ENCODE measurements at places on chromosomes 6 and 20.
A peak's percentile ranks its signal among the peaks of the same experiment; 100 is the strongest.

- peak; percentile 93 for DNase-seq
Measured at GRCh38 chr6:31546339-31546957, at the start of gene ATP6V1G2. Gene ATP6V1G2, minus strand, starts transcription at chr6:31546608. Its CDS starts 49 bp downstream, at chr6:31546559.

DNA sequence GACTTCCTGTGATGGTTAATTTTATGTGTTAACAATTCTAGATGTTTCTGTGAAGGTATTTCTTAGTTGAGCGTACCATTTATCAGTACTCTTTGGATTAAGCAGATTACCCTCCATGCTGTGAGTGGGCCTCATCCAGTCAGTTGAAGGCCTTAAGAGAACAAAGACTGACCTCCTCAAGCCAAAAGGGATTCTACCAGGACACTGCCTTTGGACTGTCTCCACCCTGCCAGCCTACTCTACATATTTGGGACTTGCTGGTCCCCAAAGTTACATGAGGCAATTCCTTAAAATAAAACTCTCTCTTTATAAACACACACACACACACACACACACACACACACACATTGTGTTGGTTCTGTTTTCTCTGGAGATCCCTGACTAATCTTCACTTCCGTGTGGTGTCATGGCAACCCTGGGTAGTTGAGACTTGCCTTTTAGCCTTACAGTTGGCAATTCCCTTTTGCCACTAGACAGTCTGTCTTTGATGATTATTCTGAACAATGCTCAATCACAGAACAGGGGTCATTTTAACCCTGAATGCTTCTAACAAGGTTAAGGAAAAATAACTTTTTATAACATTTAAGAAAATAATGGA is 32.2 kb downstream of the MRAP2 start:
- no peak for DNase-seq

DNA sequence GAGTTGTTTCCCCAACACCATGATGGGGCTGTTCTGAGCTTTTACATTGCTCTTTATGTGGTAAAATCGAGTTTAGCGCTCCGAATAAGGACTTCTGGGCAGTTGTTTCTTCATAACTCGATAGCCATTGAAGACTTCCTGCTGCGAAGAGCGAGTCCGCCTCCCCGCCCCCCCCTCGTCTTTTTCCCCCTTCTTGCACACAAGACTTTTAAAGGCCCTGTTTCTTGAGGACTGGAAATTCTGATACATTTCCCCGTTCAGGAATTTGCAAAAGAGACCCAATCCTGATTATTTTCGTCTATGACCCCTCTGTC is 1.5 kb upstream of the CITED2 start:
- DNase-seq: no peak

DNA sequence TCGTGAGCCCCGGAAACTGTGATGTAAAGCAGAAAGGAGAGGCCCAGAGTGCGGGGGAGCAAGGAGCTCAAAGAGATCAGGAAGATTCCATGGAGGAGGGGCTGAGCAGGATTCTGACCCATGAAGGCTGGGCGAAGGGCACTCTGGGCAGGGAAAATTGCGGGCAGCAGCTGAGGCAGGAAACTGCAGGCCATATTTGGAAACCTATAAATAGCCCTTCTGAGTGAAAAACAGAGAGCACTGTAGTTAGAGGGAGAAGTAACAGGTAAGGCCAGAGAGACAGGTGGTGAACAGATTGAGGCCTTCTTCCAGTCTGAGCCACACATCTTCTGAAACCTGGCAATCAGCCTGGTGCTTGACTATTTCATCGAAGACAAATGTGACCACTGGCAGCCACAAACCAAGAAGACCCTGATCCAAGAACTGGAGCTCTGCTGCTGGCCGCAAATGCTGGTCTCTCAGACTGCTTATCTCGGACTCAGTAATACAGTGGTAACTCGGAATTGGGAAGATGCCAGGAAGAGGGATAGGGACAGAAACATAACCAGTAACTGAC is 14.1 kb upstream of the BEND3 start:
- DNase-seq: no peak

DNA sequence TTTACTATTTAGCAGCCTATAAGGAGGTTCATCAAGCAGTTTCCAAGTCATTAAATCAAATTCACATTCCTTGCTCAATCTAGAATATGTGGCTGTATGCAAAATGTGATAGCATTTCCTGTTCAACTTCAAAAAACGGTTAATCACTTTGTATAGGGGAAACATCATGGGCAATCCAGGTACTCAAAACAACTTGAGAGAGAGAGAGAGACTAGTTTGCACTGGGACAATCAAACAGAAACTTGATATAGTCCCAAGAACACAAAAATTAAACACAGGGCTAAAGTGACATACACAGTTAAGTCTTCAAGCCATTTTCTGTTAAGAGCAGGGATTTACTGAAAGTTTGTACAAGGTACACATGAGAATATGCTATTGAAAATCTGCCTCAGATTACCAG is 7.4 kb downstream of the CPNE1 start:
- no peak for DNase-seq

GRCh38 chr6:31270788-31271640 is 878 bp downstream of the HLA-C start:
- peak; percentile 58 for DNase-seq

- DNase-seq: no peak
Measured at GRCh38 chr6:130900913-130901312, 73.7 kb downstream of the SMLR1 start.

DNA sequence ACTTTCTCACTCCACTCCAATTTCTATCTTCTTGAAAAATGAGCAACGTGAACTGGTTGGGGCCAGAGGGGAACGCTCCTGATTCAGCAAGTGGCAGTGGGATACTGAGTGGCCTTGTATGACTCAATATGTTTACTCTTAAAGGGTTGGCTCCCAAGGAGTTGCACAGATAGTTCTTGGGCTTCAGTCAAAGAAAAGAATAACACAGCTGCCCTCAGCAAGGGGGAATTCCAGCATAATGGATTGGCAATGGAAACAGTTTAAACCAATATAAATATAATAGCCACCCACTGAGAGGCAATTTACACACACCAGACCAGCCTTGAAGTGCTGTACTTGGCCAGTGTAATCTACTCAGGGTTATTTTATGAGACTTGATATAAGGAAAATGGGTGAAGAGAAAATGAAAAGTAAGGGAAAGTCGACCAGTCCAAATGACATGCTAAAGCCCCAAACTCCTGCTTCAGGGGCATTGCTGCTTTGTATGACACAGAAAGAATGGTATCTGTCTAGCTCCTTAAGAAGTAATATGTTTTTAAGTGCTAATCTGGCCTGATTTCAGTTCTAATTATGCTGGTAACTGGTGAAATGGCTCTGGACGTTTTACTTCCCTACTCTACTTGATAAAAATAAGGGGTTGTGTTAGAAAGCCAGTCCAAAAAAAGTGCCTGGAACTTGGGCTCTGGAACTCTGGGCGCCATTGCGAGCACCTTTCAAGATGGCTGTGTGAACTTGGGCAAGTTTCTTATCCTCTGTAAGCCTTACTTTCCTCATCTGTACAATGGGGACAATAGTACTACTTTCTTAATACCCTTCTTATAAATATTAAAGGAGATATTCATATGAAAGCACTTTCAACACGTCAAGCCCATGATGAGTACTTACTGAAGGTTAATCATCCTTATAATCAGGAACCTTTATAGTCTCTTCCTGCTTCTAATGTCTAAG is 712.9 kb upstream of the MAP3K7 start:
- DNase-seq: no peak

- DNase-seq: no peak
Measured at GRCh38 chr20:54432966-54433365, 42.4 kb upstream of the DOK5 start.

DNA sequence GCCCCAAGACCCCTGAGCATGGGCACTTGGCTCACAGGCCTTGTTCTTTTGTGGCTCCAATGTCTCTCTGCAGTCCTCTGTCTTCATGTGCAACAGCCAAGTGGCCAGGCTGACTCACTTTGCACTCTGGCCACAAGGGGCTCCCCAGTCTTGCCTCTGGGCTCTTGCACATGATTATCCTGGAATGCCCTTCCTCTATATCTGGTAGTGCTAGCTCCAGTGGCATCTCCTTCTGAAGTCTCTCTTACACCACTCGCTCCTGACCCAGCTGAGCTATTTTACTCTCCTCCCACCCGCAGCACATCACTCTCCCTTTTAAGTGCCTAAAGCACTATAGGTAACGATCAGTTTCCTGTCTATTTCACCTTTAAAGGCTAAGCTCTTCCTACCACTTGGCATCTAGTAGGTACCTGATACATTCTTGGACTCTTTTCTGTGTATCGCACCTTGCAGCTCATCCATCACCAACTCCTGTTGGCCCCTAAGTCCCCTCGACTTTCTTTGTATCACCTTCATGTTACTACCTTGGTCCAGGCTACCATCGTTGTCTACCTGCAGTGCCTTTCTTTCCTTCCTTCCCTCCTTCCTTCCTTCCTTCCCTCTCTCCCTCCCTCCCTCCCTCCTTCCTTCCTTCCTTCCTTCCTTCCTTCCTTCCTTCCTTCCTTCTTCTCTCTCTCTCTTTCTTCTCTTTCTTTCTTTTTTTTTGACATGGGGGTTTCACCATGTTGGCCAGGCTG is 211.9 kb upstream of the RNF24 start:
- DNase-seq: no peak

GRCh38 chr6:45757443-45758130 is 258.1 kb downstream of the CLIC5 start:
- no peak for DNase-seq

- DNase-seq: no peak
Measured at GRCh38 chr6:37793067-37793466, 26.5 kb upstream of the ZFAND3 start.

- peak; percentile 59 for DNase-seq
Measured at GRCh38 chr20:33933469-33933909, 60.2 kb upstream of the RALY start.

GRCh38 chr6:13586603-13587542 is 12.5 kb downstream of the SIRT5 start:
- no peak for DNase-seq

DNA sequence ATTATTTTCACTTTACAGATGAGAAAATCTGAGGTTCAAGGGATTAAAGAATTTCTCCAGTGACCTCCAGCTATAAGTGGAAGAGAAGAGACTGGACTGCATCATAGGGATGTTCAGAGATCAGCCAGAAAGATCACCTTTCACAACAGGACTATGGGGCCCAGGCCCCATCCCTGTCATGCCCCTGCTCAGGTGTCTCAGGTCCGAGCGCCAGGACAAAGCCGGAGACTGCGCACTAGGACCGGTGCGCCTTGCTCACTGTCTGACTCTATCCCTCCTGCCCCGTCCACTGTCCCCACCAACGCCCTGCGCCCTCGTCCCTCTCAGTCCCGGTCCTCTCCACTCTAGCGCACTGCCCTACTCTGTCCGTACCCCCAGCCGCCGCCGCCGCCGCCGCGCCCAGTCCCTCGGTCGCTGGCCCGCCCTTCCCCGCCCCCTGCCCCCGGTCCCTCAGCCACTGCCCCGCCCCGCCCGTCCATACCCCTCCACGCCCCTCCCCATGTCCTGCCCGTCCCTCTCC is 521 bp upstream of the RAD21L1 start:
- DNase-seq: no peak

- no peak for DNase-seq
Measured at GRCh38 chr6:111870742-111871064, 2.5 kb downstream of the FYN start.

GRCh38 chr6:157682856-157683481 is 140.1 kb upstream of the SNX9 start:
- no peak for DNase-seq

DNA sequence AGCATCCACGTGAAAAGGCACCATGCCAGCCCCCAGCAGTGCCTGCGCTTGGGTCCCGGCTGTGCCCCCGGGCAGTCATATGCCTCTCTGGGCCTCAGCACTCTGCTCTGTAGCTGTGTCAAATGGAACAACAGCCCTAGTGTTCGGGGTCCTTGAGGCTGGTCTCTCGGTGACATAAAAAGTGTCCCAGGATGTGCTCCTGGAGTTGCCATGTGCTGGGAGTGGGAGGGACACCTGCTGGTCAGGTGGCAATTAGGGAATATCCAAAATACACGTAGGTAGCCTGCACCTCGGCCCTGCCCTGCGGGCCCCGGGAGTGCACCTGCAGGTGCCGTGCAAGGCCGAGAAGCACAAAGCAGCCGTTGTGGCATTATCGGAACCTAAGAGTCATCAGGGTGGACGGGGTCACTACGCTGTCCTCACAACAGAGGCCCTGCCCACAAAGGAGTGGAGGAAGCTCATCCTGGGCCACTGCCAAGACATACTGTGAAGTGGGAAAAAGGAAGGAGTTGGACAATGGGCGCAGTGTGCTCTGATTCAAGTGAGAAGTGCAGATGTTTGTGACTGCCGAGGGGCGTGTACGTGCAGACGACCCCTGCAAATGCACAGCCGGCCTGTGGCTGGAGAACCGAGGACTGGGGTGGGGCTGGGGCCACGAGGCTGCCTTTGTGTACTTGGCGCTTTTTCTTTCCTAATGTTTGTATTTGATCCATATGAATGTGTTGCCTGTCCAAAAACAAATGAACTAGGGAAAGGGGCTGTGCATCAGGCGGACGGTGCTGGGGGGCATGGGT is 24.6 kb downstream of the SLCO4A1 start:
- DNase-seq: no peak

GRCh38 chr20:2888224-2888955 is 15.1 kb downstream of the PTPRA start:
- no peak for DNase-seq

GRCh38 chr20:60964911-60965310 is 287.1 kb upstream of the CDH4 start:
- no peak for DNase-seq

- no peak for DNase-seq
Measured at GRCh38 chr6:156045401-156046267, 590.0 kb upstream of the NOX3 start.

DNA sequence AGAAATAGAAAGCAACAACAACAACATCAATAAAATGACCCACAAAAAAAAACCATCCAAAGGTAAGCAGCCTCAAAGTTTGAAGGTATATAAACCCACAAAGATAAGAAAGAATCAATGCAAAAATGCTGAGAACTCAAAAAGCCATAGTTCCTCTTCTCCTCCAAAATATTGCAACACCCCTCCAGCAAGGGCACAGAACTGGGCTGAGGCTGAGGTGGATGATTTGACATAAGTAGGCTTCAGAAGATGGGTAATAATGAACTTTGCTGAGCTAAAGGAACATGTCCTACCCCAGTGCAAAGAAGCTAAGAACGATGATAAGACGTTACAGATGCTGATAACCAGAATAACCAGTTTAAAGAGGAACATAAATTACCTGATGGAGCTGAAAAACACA is 188.8 kb upstream of the BTBD3 start:
- no peak for DNase-seq

DNA sequence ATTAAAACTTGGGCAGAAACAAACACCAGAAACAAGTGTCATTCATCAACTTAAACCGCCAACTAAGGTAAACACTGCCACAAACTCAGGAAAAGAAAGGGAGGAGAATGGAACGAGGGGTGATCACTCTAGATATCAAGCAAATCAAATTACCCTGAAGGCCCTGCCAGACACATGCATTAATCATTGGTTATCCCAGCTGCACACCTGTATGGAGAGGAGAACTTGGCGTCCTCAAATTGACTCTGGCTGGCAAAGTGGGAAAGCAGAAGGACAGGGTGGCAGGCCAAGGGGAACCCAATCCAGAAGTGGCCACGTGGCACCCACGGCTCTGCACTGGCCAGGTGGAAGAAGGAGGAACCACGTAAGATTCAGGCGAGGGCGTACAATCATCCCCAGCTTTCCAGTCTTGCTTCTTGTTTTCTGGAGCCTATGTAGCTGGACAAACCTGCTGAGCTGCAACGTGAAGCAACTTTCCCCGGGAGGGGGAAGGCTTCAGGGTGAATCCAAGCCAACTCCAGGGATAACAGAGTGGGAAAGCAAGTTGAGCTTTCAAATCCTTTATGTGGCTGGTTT is 156.2 kb upstream of the JARID2 start:
- DNase-seq: no peak

GRCh38 chr6:127124172-127124571 is 5.7 kb downstream of the RSPO3 start:
- no peak for DNase-seq

GRCh38 chr6:139925894-139926641 is 551.6 kb upstream of the CITED2 start:
- no peak for DNase-seq

All from activated T-cell treated with anti-CD3 and anti-CD28 coated beads, Interleukin-2, amount 50 U/mL, for 24 hours (primary cell).